ENCODE measurements at places on chromosomes 3 and 15. TPM values are rescaled to one million over a fixed set of nuclear protein-coding genes. Genes with fewer than 3 reads are reported as not detected.

GRCh38 chr15:98035134-98035533 lies 74.6 kb downstream of the ARRDC4 start:
- H3K27ac ChIP-seq: no peak overlapping the region
- DNase-seq: no peak
- H3K36me3 ChIP-seq: no peaks in the 10 kb centered on the region
- H3K4me3 ChIP-seq: no peak overlapping the region
- H3K4me1 ChIP-seq: no peaks in the 10 kb centered on the region
- H3K27me3 ChIP-seq: no peaks in the 10 kb centered on the region

DNA sequence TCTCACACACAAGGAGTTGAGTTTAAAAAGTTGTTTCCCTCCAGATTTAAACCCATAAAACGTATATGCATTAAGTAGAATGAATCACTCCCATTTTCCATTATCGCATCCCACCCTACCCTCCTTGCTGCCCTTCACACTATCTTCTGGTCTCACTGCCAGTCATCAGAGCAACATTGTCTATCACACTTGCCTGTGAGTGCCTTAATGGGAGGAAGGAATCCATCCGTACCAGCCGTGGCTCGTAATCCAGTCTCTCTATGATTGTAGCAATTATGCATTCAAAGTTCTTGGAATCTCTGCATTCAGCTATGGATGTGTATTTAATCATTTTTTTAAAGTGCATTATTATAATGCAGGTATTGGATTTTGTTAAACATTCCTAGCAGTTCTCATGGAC lies 1.9 kb downstream of the TMEM266 start:
- H3K27ac ChIP-seq: no peak overlapping the region
- no peak overlapping the region for H3K4me3 ChIP-seq
- DNase-seq: no peak
- no peaks in the 10 kb centered on the region for H3K36me3 ChIP-seq

GRCh38 chr3:196688349-196688748 lies 23.7 kb downstream of the CEP19 start:
- no peaks in the 10 kb centered on the region for H3K27me3 ChIP-seq
- no peaks in the 10 kb centered on the region for H3K36me3 ChIP-seq
- no peak overlapping the region for H3K27ac ChIP-seq
- no peak for DNase-seq
- no peak overlapping the region for H3K4me3 ChIP-seq
- no peaks in the 10 kb centered on the region for H3K4me1 ChIP-seq

DNA sequence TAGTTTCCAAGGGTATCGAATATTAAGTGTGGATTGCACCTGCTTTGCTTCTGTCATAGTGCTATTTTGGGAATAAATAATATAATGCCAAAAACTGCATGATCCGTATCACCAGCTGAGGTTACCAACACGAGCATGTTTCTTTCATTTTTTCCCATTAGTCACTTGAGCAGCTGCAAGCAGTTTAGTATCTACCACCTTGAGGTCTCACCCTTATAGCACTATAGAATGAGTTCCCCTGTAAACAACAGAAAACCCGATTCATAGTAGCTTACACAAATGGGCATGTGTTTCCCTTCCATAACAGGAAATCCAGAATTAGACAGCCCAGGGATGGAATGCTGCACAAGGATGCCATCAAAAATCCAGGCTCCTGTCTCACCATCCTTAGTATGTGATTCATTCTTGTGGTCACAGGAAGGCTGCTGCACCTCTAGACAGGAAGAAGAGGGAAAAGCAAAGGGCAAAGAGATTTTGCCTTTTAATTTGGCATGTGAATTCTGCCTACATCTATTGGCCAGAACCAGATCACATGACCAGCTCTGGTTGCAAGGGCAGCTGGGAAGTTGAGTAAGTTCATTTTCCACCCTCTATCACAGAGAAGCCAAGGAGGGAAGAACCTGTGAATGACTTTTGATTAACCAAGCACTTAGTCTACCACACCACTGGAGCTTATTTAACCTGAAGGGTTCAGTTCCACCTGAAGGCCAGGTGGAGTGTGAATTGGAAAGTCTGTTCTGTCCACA lies 91.3 kb upstream of the SLC25A36 start:
- DNase-seq: no peak
- no peak overlapping the region for H3K4me3 ChIP-seq
- no peaks in the 10 kb centered on the region for H3K4me1 ChIP-seq
- no peaks in the 10 kb centered on the region for H3K27me3 ChIP-seq

DNA sequence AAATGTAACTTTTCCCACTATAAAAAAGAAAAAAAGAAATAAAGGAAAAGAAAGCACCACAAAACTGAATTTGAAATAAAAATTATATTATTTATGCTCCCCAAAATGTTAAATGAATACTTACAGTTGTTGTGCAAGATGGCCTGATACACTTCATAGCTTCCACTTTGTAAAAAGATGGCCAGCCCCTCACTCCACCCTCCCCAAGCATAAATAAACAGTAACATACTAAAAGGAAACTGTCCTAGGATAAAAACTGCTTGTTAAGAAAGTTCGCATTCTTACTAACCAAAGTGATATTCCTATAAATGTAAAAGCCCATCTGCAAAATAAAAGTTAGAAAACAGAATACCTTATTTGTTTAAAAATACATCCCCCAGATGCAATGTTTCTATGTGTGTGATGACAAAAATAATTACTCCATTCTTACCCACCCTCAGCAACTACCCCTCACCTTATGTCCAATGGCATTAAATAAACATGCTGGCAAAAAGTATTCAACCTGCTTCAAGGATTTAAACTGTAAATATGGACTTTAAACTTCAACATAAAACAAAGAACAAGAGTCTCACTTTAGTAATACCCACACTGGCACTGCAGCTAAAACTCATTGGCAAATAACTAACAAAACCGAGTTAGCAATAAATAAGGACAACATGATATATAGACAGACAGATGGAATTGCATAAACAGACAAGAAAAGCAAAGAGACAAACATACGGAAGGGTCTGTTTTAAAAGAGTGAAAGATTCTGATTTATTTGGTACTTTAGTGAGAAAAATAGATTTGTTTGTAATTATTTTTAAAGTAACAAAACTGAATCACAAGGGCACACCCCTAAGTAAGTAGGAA lies 47.7 kb downstream of the ZBTB20 start:
- peak overlapping the region; percentile 55 for H3K27ac ChIP-seq
- peak overlapping the region; percentile 70 for H3K4me3 ChIP-seq
- no peaks in the 10 kb centered on the region for H3K27me3 ChIP-seq
- no peak for DNase-seq
- peaks cover 4% of the 10 kb centered on the region for H3K4me1 ChIP-seq
- H3K36me3 ChIP-seq: no peaks in the 10 kb centered on the region

DNA sequence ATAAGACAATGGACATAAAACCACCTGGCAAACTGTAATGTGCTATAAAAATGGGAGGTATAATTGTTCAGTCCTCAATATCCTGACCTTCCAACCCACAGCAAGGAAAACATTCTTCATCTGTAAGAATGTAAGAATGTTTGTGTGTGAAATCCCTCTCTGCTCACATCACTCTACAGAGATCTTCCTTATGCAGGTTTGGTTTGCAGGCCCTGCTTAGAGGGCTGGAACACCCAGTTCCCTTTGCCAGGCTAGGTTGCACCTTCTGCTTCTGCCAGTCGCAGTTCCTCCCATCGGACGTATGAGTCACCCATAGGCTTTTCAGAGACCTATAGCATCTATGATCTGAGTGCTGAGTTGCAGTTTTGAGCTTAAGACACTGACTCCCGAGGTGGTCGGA lies 24.1 kb upstream of the MINAR1 start:
- no peak overlapping the region for H3K27ac ChIP-seq
- no peaks in the 10 kb centered on the region for H3K4me1 ChIP-seq
- no peaks in the 10 kb centered on the region for H3K27me3 ChIP-seq

- DNase-seq: no peak
- no peaks in the 10 kb centered on the region for H3K4me1 ChIP-seq
- no peaks in the 10 kb centered on the region for H3K27me3 ChIP-seq
- no peaks in the 10 kb centered on the region for H3K36me3 ChIP-seq
These were observed 70.8 kb downstream of the RAP2B start for GRCh38 chr3:153232851-153233271.

- no peaks in the 10 kb centered on the region for H3K4me1 ChIP-seq
- DNase-seq: no peak
- no peaks in the 10 kb centered on the region for H3K27me3 ChIP-seq
- no peak overlapping the region for H3K4me3 ChIP-seq
- no peaks in the 10 kb centered on the region for H3K36me3 ChIP-seq
These were observed 62.7 kb downstream of the CRYGS start for GRCh38 chr3:186481526-186481925.

DNA sequence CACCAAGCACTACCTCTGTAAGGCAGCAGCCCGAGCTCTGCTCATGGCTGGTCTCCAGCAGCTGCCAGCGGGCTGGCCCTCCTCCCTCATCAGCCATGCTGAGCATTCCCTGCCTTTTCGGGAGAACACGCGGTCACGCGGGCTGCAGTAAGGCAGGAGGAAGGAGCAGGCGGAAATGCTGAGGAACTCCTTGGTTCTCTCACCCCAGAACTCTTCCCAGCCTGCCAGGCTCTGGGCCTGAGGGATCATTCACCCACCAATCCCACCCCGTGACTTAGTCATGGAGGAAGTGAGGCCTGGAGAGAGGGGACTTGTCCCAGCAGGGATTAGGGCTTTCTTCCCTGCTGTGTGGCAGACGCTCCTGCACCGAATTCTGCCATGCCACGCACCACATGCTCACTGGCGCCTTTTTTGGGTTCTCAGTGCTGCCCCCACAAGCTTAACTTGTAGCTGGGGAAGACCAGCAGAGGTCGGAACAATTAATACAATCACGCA lies 42.9 kb upstream of the RPL32 start:
- no peaks in the 10 kb centered on the region for H3K36me3 ChIP-seq
- H3K27ac ChIP-seq: no peak overlapping the region
- no peaks in the 10 kb centered on the region for H3K4me1 ChIP-seq
- no peak overlapping the region for H3K4me3 ChIP-seq
- DNase-seq: peak; percentile 42

- no peaks in the 10 kb centered on the region for H3K4me1 ChIP-seq
- DNase-seq: peak; percentile 58
- H3K36me3 ChIP-seq: no peaks in the 10 kb centered on the region
These were observed 34.4 kb downstream of the GLCE start for GRCh38 chr15:69194854-69195253.

DNA sequence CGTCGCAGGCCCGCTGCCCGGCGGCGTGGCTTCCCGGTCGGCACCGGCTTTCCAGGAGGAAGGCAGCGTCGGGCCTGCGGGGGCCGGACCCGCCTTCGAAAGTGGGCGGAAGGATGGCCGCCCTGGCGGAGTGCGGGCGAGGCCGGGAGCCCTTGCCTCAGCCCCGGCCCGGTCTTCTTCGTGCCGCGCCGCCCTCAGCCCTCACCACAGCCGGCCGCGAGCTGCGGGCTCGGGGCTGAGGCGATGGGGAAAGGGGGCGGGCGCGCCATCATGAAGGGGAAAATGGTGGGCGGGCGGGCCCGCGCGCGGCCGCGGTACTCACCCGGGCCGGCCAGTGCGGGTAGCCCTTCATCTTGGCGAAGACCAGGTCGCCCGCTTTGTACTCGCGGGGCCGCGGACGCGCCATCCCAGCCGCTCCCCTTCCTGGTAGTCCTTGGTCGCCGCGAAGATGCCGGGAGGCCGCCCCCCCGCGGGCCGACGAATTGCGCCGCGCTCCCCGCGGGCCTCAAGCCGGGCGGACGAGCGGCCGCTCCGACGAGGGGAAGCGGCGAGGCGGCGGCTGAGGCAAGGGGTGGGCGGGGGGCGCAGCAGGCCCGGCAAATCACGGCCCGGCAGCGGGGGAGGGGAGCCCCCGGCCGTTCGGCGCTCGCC lies 489 bp downstream of the HDGFL3 start:
- H3K27ac ChIP-seq: peak overlapping the region; percentile 88
- peaks cover 5% of the 10 kb centered on the region for H3K4me1 ChIP-seq
- no peaks in the 10 kb centered on the region for H3K36me3 ChIP-seq

- no peak overlapping the region for H3K27ac ChIP-seq
- H3K4me3 ChIP-seq: no peak overlapping the region
- no peak for DNase-seq
- H3K36me3 ChIP-seq: no peaks in the 10 kb centered on the region
These were observed 513.0 kb downstream of the NTRK3 start for GRCh38 chr15:87743562-87743961.

DNA sequence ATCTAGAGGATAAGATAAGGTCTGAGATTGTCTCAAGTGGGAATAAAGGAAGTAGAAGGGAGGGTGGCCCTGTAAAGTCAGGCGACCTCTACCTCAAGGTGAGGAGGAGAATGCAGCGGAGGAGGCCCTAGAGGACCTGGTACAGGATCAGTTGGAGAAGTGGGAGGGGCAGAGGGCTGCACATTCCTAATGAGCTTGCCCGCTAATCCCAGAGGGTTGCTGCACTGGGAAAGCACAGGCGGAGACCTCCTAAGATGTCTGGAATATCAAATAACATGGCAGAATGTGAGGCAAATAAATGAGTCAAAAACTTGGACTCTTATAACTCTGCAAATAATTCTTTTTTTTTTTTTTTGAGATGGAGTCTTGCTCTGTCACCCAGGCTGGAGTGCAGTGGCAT lies 30.2 kb upstream of the VPS8 start:
- no peaks in the 10 kb centered on the region for H3K36me3 ChIP-seq
- H3K4me1 ChIP-seq: no peaks in the 10 kb centered on the region
- peak; percentile 24 for DNase-seq
- H3K4me3 ChIP-seq: no peak overlapping the region

GRCh38 chr15:34776606-34777105 lies 18.7 kb downstream of the ACTC1 start:
- H3K4me3 ChIP-seq: no peak overlapping the region
- H3K4me1 ChIP-seq: no peaks in the 10 kb centered on the region
- H3K27ac ChIP-seq: no peak overlapping the region
- DNase-seq: no peak
- no peaks in the 10 kb centered on the region for H3K27me3 ChIP-seq
- H3K36me3 ChIP-seq: no peaks in the 10 kb centered on the region

DNA sequence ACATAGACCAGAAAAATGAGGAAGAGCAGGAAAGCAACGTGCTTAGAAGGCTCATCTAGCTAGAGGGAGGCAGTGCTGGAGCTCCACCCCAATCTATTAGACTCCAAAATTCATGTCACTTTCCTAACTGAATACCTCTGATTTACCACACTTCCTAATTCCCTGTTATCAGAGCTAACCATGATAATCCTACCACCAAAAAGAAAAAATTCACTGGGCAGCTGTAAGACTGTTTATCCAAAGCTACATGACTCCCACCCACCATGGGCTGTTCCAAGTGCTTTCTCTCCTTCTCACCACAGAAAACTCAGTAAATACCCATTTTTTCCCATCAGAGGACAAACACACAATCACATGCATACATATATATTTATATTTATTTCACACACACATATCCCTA lies 479.5 kb upstream of the WNT5A start:
- no peaks in the 10 kb centered on the region for H3K4me1 ChIP-seq
- no peaks in the 10 kb centered on the region for H3K36me3 ChIP-seq
- H3K27ac ChIP-seq: no peak overlapping the region
- no peak for DNase-seq
- H3K4me3 ChIP-seq: no peak overlapping the region
- no peaks in the 10 kb centered on the region for H3K27me3 ChIP-seq

GOLGA8R gene
- 6.3 TPM for total RNA-seq

SPTSSB gene
- 7.8 TPM for total RNA-seq

MST1R gene
- total RNA-seq: 29.6 TPM

DTWD1 gene
- 29.0 TPM for total RNA-seq

DCLK3 gene
- total RNA-seq: not detected

ACOX2 gene
- 18.6 TPM for total RNA-seq

LIPC gene
- total RNA-seq: 9.9 TPM

SHC4 gene
- total RNA-seq: 0.50 TPM

CKMT1B gene
- 14.5 TPM for total RNA-seq

MAP6D1 gene
- total RNA-seq: 1.5 TPM

GOLGA8Q gene
- total RNA-seq: 1.6 TPM

HTR3E gene
- total RNA-seq: not detected
